Stimulated activated CD8-positive, alpha-beta memory T cell treated with anti-CD3 and anti-CD28 coated beads, Interleukin-15, amount 100 ng/mL, for 1 hour (primary cell): ENCODE measurements at places on chromosomes 3 and 15.

GRCh38 chr3:158091531-158091930 lies 14.7 kb downstream of the SHOX2 start:
- no peak for DNase-seq

- no peak for DNase-seq
These were observed 6.8 kb upstream of the MOBP start for GRCh38 chr3:39460677-39461076.

DNA sequence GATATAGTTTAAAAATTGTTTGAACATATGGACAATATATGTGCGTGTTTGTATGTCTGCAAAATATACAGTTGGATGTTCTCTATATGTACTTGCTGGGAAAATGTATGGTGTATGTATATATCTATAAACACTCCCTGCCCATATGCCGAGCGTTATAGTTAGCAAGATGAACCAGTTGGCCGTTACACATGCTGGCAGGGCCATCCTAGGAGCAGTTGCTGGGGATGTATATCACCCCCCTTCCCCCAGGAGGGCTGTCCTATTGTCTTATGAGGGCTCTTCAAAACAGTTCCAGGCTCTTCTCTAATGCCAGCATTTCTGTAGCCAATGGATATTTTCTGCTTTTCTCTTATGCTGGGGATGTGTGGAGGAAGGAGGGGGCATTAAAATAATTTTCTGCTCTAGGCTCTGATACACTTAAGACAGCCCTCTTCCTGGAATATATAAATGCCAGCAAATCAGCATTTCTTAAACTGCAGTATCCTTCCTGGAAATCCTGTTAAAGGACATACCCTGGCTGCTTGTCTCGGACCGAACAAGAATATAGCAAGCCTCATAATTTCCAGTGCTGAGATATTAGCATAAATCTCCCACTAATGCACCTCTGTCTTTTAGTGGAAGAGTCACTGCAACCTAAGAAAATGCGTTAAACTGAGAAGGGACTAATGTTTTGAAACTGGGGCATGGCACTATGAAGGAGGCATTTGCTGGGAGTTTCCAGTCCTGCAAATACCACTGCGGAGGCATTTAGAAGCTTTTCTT lies 134.4 kb downstream of the MDFIC2 start:
- no peak for DNase-seq

- DNase-seq = no peak
These were observed 146.0 kb upstream of the SMAD3 start for GRCh38 chr15:66919421-66919820.

- DNase-seq = no peak
These were observed 53.4 kb downstream of the SACM1L start for GRCh38 chr3:45742461-45743089.

- no peak for DNase-seq
These were observed 20.1 kb upstream of the TMCC1 start for GRCh38 chr3:129913618-129914017.

GRCh38 chr3:2097641-2098191 lies 950 bp upstream of the CNTN4 start:
- DNase-seq = no peak

GRCh38 chr3:115814778-115815380 lies 191.6 kb downstream of the GAP43 start:
- DNase-seq = peak; percentile 59

DNA sequence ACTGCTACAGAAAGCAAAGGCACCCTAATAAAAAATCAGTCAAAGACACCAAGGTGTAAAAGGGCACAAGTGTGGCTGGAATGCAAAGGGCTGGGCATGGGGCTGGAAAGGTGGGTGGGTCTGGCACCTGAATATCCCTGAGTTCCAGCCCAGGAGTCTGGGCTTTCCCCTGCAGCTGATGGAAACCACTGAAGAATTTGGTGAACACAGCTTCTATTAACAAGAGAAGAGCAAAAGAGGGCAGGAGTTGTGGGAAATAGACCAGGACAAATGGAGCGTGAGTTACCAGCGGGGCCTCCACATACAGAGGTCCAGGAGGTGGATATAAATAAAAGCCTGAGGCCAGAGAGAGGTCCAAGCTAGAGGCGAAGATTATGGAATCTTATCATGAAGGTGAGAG lies 45.1 kb upstream of the TPM1 start:
- DNase-seq = no peak

DNA sequence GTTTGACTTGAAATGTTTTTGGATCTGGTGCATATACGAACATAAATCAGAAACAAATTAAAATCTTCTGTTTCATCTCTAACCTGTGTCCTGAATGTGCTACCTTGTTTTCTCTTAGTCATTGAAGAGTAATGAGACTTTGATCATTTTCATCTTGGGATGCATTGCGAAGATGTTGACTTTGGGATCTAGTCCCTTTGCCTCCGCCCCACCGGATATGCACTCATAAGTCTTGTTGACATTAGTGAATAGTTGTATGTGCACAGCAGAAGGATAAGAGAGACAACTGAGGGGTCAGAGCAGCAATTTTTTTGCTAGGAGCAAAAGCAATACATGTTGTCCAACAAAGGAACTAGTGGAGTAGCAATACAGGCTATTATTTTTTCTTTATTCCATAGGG lies 35.9 kb upstream of the SPRED1 start:
- no peak for DNase-seq

- DNase-seq = no peak
These were observed 205.5 kb upstream of the MRPL3 start for GRCh38 chr3:131708241-131708640.

DNA sequence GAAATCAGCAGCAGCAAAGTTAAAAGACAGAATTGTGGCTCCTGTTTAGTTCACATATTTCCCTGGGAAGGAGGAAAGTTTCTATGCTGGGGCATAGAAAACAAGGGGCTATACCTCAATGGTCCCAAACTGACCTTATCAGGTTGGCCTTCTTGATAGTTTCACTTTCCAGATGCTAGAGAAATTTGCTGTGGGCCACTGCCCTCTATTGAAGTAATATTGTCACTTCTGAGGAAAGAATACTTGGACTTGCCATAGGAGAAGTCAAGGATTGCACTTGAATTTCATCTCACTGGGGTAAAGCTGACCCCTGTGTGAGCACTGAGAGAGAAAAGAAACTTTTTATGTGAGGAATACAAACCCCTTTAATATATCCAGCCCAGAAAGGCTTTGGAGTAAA lies 49.3 kb upstream of the XCR1 start:
- no peak for DNase-seq

DNA sequence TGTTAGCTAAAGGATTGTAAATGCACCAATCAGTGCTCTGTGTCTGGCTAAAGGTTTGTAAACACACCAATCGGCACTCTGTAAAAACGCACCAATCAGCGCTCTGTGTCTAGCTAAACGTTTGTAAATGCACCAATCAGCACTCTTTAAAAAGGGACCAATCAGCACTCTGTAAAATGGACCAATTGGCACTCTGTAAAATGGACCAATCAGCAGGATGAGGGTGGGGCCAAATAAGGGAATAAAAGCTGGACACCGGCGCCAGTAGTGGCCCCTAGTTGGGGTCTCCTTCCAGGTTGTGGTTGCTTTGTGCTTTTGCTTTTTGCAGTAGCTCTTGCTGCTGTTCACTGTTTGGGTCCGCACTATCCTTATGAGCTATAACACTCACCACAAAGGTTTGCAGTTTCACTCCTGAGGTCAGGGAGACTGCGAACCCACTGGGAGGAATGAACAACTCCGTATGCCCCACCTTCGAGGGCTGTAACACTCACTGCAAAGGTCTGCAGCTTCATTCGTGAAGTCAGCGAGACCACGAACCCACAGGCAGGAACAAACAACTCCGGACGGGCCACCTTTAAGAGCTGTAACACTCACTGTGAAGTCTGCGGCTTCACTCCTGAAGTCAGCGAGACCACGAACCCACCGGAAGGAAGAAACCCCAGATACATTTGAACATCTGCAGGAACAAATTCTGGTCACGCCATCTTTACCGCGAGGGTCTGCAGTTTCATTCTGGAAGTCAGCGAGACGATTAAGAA lies 1.1 kb upstream of the SUCLG2 start:
- DNase-seq = peak; percentile 43

GRCh38 chr15:62584301-62585235 lies 419.5 kb upstream of the C2CD4B start:
- no peak for DNase-seq

- DNase-seq = no peak
These were observed 317 bp downstream of the ROBO2 start for GRCh38 chr3:77040216-77040615.

DNA sequence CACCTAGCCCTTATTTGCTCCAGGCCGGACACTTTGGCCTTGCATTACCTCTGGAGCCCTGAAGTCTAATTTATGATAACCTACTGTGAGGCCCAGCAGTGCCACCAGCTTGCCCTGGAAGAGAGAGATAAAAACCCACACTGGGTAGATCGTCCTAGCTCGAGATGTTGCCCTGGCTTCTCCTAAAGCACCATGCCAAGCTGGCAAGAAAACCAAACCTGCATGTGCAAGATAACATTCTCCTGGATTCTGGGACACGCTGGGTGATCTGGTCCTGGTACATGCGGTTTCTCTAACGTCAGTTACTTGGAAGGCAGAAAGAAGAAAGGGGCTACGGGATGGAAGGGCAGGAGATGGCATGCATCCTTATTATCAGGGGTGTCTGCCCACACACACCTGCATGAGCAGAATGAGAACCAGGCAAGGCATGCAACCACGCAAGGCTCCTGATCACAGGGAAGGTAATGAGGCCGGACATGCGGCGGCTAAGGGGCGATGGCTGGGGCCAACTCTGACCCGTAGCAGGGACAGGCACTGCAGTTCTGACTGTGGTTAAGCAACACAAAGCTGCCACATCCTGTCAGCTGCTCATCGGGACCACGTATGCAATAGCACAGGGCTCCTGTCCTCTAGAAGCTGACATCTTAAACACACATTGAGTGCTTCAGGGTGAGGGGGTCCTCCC lies 73.0 kb downstream of the OXNAD1 start:
- peak; percentile 20 for DNase-seq

DNA sequence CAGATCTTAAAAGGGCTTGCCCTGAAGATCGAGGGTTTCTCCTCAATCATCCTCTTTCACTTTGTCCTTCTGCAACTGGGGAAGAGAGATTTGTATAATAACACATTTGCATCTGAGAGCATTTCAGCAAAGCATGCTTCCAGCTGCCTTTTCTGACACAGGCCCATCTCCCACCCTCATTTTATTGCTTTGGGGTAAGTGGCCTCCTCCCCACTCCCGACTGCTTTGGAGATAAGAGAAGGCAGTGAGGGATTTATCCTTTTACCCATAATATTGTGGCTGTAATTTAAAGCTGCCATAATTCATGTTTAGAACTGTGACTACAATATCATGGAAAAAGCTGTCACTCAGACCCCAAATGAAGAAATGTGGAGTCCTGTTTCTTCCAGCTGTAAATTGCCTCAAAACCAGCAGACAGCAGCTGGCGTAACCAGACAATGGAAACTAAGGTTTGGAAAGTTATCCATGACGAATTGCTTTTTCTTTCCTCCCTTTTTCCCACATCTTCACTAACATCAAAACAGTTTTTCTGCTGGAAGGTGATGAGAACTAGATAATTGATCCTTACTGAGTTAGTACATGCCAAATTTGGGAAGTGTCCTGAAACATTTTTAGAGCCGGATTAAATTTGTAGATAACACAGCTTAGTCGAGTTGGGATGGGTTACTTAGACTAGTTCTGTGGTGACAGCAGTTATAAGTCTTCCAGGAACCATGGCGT lies 104.2 kb upstream of the PFN2 start:
- no peak for DNase-seq

DNA sequence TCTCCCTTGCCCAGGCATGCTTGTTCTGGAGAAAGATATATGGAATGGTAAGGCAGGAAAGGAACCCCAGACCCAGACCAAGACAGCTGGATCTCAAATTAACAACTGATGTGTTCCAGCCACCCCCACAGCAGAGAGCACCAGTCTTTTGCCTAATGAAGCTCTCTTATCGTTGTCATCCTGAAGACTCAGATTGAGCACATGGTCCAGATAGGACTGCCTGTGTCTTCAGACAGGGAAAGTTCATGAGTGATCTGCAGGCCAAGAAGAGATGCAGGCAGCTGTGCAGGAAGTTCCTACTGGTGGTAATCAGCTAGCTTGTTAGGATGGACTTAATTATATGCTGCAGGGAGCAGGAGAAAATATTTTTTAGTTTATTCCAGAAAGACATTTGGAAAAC lies 53.3 kb downstream of the PPP2R3A start:
- DNase-seq = no peak

- no peak for DNase-seq
These were observed 32.5 kb downstream of the CHAC1 start for GRCh38 chr15:40985541-40986330.

DNA sequence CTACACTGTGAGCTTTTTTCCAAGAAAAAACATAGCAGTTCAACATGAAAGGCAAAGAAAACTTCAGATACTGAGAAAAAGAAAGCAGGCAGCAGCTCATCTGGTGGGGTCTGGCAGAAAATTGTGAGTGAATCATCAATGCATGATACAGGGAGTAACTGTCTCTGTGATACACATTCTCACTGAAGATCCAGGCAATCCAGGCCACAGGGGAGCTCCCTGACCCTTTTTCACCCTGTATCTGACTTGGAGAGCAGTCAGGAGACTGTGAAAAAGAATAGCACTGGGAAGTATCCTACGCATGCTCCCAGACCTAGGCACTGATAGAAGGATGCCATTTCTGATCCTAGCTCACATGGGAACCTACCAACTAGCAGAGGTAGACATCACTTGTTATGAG lies 269.8 kb downstream of the MBNL1 start:
- no peak for DNase-seq

- DNase-seq = no peak
These were observed 79.5 kb upstream of the PCSK6 start for GRCh38 chr15:101568821-101569555.

DNA sequence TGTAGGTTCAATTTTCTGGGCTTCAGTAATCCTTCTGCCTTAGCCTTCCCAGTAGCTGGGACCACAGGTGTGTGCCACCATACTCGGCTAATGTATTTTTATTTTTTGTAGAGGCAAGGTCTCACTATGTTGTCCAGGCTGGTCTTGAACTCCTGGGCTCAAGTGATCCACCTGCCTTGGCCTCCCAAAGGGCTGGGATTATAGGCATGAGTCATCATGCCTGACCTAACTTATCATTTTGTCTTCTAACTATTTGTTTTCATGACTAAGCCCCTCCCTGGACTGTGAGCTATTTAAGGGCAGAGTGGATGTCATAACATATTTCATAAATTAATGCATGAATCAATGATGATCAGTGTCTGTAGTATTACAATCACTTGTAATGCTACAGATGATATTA lies 56.1 kb upstream of the PIAS1 start:
- no peak for DNase-seq

DNA sequence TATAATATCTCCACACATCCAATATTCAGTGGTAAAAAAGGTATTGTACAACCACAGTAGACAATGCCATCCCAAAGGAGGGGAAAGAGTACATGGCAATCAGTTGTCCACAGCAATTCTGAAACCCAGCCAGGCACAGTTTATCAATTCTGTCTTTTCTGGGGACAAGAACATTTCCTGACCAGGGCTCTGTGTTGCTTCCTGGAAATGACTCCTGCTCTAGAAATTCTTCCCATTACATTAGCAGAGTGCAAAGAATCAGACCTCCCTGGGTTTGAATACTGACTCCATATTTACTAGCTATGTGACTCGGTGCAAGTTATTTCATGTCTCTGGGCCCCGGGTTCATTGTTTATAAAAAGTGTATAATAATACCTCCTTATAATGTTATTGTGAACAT lies 220.4 kb upstream of the CFAP20DC start:
- no peak for DNase-seq

- DNase-seq = no peak
These were observed 26.8 kb upstream of the KLHL25 start for GRCh38 chr15:85821545-85821944.
